ENCODE measurements at places on chromosomes 5 and 9.

DNA sequence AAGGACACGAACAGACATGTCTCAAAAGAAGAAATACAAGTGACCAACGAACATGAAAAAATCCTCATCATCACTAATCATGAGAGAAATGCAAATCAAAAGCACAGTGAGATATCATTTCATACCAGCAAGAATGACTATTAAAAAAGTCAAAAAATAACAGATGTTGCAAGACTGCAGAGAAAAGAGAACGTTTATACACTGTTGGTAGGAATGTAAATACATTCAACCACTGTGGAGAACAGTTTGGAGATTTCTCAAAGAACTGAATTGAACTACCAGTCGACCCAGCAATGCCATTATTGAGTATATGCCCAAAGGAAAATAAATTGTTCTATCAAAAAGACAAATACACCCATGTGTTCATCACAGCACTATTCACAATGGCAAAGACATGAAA is 45.7 kb downstream of the FXN start:
- DNase-seq, result no peak

GRCh38 chr9:13111778-13112177 is 167.7 kb downstream of the MPDZ start:
- no peak for DNase-seq

GRCh38 chr9:89375191-89375760 is 57.0 kb downstream of the SECISBP2 start:
- peak; percentile 95 for DNase-seq

DNA sequence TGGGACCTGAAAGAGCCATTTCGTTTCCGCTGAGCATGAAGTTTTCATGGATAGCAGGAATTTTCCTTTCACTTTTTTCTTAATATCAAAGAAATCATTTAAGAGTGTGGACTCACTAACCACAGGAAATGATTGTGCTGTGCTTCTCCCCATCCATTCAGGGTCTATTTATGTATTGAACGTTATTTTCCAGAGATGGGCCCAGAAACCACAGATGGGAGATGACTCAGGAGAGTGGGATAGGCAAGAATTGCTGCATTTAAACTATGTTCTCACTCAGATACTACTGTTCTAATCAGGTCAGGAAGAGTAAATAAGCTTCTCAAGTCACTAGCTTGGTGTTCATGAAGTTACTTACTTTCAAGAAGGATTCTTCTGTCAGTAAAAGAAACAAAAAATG is 763.8 kb downstream of the DTWD2 start:
- DNase-seq, result no peak

GRCh38 chr5:175671013-175671412 is 13.1 kb downstream of the HRH2 start:
- DNase-seq, result peak; percentile 87

DNA sequence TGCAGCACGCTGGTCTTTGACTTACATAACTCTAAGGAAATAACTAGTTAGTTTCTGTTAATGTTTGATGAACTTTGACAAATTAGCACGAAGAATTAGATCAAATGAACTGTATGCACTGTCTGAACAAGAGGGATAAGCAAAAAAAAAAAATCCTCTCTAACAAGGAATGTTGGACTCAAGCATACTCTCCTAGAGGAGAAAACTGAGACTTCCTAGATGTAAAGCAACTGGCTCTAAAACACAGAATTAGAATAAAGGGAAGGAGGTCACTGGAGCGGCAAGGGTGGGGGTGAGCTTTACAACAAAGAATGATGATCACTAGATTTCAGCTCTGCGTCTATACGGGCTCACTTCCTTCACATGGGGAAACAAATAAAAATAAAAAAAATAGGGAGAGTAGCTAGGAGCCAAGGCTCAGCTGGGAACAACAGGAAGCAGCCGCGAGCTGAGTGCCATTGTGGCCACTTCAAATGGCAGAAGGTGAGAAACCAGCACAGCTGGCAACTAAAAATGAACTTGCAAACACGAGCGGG is 48.7 kb upstream of the CEMIP2 start:
- peak; percentile 5 for DNase-seq

GRCh38 chr9:93089024-93089423 is 7.0 kb upstream of the CARD19 start:
- no peak for DNase-seq

GRCh38 chr5:7391215-7391614 is 4.7 kb upstream of the ADCY2 start:
- no peak for DNase-seq

- no peak for DNase-seq
These were observed 806.5 kb downstream of the PRELID2 start for GRCh38 chr5:145028626-145029025.

DNA sequence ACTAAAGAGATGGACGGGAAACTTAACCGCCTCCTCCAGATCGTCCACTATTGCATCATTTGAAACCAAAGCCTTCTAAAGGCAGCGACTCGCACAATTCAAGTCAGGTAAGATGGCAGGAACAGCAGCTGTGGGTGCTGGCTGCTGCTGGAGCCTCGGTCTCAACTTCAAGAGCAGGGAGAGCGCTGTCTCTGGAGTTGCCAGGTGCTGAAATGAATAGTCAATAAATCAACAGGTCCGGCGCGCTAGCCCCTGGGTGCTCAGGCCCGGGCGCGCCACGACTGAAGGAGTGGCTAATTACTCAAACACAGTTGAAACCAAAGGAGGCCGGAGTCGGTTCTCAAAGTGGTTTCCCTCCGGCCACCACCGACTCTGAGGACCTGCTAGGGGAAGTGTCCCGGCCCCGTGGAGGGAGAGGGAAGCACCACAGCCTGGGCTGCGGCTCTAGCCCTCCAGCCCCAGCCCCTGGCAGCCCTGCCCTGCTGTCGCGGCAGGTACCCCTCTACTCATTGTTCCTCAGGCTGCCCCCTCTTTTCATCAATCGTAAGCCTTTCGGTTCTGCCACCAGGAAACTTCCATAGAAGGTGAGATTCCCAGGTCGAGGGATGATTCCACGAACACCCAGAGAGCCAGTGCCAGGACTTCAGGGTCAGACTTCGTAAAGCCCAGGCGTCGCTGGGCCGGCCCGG is 804 bp downstream of the TTC39B start:
- DNase-seq, result peak; percentile 65

- DNase-seq, result peak; percentile 77
These were observed at the start of gene PANK3 for GRCh38 chr5:168578538-168579487. Gene PANK3 (minus strand): TSS chr5:168579368. CDS start chr5:168579283, 85 bp downstream.

DNA sequence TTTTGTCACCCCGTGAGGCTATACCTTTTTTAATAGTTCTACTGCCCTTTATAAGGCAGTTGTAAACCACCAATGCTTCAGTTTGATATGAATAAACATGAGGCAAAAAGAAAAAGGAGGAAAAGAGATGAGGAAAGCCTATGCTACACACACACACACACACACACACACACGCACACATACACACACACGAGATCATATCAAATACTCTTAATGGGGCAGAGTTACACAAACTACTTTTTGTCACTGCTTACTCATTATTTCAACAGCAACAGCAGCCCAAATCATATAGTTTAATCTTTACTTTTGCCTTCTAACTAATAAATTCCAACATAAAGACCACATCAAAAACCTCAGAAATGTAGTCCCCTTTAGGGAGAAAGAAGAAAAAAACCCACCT is 116.8 kb upstream of the PAM start:
- DNase-seq, result no peak

- no peak for DNase-seq
These were observed 165.1 kb downstream of the CAAP1 start for GRCh38 chr9:26727471-26727870.

DNA sequence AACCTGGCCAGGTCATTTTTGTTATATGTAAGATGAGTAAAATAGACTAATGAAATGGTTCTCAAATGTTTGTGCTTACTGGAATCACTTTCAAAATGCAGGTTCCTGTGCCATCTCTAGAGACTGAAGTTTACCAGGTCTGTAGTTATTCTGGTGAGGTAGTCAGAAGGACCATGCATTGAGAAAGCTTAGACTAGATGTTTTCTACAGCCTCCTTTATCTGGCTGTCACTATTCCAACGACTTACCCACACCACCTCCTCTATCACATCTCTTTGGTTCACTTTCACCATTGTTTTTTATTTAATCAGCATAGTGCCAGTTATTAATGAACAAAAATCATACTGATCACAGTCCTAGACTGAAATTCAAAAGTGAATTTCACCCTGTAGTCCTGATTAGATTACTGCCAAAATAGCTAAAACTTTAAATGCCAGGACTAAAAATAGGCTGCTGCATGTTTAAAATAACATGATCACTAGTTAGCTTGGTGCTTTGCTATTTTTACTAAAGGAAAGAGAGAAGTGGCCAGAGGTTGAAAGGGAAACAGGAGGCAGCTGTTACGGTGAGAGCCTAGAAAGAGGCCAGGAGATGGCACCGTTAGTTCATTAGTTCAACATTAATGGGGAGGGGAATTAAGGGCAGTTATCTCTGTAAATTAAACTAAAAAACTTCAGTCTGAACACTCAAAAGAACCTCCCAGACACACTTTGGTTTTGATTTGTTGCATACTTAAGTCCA is 13.9 kb upstream of the FNIP1 start:
- DNase-seq, result peak; percentile 73

- no peak for DNase-seq
These were observed 45.5 kb upstream of the HMGCS1 start for GRCh38 chr5:43358726-43359125.

DNA sequence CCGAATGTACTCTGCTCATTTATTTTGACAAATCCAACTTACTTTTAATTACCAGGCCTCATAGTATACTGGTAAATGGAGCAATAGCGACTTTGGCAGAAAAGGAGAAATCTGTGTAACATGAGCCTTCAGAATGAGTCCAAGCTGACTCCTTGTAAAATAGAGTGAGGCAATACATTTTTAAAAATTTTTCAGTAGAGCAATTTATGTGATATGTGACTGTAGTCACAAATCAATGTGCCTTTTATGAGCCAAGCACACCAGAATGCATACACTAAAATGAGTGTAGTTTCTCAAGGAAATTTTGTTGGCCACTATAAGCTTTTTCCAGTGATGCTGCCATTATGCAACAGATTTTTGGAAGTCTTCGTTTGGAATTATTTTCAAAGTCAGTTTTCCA is 73.8 kb downstream of the SNCAIP start:
- no peak for DNase-seq

GRCh38 chr5:112687306-112687705 is 50.4 kb upstream of the APC start:
- DNase-seq, result no peak

GRCh38 chr5:90783460-90784333 is 225.1 kb downstream of the ADGRV1 start:
- peak; percentile 84 for DNase-seq

GRCh38 chr9:78932849-78933627 is 636.1 kb downstream of the PSAT1 start:
- DNase-seq, result no peak

DNA sequence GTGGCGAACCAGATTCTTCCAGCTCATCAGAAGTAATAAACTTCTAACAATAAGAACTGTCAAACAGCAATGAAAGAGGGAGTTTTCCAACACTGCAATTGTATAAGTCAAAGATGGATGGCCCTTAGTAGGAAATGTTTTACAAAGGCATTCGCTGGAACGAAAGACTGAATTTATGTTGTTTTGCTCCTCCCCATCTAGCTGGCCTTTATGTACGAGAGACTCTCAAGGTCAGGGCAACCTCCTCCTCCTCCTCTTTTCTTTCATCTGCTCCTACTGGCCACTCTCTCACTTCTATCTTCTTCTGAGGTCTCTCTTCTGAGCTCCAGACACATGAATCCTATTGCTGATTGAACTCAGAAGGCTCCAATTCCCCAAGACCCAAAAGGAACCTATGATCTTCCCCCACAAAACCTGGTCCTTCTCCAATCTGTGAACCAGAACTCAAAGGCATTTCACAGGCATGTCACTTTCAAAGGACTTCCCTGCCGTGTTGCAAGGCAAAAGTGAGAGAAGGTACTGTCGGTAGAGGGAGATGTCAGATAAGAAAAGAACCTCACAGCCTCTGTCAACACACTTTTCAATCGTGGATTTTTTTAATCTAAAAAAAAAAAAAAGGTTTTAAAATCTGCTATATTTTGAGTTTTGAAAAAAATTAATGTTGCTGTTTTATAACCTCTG is 28.5 kb upstream of the PUM3 start:
- DNase-seq, result peak; percentile 54

DNA sequence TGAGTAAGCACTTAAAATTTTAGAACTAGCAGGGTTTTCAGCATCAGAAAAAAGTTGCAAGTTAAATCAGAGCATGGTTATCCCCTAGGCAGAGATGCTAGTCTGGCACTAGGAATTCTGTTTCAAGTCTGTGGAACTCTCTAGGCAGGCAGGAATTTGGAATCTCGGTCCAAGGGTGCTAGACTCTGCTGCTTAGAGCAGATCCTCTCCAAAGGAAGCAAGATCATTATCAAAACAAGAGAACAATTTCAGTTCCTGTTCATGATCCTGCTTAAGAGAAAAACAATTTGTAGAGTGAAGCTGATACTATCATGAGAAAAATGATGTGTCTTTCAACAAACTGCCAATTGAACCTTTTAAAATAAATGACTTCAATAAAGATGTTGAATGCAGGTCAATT is 420.7 kb downstream of the KIF4B start:
- no peak for DNase-seq

DNA sequence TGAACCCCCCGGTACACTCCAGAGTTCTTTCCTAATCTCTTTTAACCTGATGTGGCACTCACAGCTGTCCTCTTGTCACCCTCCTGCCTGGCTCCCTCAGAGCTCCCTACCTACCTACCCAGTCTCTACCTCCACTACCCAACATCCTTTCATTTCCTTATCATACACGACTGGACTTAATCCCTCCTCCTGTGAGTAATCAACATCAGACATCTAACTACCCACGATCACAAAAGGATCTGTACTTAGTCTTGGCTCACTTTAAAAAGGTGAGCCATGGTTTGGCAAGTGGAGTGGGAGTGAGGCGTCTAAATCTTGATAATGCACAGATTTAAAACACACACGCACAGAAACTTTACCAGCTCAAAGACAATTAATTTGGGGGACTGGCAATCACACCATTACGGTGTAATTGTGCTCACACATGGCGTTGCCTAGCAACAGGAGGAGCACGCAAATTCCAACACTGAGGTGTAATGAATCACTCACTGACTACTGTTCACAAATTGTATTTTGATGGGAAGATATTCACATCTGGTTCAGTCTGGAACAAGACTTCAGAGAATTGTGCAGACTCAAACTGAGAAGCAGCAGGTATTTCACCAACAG is 235.9 kb downstream of the EPB41L4A start:
- no peak for DNase-seq

DNA sequence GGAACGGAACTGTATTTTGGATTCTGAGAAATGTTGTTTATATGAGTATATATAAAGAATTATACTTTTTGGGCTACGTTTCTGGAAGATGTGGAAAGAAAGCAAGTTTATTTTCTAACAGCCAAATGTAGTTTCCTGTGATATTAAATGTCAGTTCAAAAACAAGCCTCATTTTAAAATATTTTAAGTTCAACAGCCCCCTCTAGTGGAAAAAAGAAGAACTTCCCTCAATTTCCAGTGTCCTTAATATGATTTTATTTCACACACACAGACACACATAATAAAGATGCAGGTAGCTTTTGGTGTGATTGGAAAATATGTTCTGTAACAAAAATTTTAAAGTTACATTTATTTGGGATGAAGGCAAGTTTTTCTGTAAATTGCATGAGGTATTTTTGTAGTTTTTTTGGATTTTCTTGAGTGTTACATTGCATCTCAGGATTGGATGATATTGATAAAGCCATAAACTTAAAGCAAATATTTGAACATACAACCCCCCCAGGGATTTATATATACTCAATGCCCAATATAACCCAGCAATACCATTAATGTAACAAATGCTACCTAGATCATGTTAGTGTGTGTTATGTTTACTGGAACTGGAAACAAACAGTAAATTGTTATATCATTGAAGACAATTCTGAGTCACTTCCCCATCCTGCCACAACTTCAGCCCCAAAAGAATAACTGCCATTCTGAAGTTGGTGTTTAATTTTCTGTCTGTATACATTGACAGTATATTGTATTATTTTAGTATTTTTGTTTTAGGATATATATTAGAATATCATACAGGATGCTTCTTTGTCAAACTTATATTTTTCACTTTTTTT is 54.0 kb downstream of the CCDC171 start:
- peak; percentile 84 for DNase-seq
